NCI-H226 (cell line): ENCODE measurements at places on chromosomes 3 and 15.

- no peak for DNase-seq
Measured at GRCh38 chr15:79516155-79516554, 84.0 kb downstream of the MINAR1 start.

GRCh38 chr3:41836360-41837134 lies 125.4 kb downstream of the ULK4 start:
- DNase-seq, result peak; percentile 13

- DNase-seq, result no peak
Measured at GRCh38 chr3:83567935-83568334, 1390.9 kb upstream of the CADM2 start.

DNA sequence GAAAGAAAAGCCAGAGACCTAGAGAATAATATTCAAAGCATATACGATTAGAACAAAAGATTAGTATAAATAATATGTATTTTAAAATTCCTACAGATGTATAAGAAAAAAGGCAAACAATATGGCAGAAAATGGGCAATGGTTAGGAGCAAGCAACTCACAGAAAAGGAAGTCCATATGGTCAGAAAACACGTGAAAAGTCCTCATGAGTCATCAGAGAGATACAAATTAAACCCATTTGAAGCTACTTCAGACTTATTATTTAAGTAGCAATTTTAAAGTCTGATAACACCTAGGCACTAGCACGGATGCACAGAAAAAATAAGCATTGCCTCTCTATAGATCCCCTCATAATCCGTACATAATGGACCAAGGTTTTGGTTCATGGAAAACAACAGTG lies 25.6 kb downstream of the SLC7A14 start:
- no peak for DNase-seq

- DNase-seq, result no peak
Measured at GRCh38 chr3:50853936-50854335, 179.2 kb downstream of the DOCK3 start.

DNA sequence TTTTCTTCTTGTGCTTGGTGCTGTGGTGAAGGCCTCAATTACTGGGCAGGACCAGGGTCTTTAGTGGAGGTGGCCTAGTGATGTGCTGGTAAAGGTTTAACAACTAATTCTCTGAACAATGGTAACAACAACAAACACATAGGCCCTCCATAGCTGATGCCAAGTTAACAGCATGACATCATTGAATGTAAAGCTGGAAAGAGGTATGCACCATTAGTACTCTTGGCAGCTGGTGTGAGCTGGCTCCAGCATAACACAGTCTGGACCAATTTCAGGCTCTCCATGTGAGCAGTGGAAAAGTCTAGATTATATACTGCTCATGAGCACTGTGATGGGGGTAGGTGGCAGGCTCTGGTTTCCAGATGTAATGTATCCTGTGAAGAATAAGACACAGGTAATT lies 61.8 kb downstream of the SLC7A14 start:
- peak; percentile 16 for DNase-seq

DNA sequence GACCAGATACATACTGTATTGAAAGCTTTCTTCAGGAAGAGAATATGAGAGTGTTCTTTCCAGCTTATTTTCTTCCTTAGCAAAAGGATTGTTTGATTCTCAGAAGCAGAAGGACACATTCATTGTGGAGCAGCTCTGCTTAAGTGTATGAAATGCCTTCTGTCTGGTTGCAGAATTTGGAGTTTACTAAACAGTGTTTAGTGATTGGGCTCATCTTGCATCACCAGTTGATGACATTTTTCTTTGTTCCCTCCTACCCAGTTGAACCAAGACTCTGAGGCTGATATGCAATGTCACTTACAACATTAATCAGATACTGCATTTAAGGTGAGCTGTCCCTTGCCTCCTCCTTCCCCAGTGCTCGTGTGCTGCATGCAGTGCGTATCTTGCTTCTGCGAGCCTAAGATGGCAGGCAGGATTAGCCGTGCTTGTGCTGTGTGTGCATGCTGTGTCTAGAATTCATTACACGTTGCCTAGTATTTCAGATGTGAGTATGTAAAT lies 18.4 kb downstream of the ZBTB38 start:
- DNase-seq, result no peak

DNA sequence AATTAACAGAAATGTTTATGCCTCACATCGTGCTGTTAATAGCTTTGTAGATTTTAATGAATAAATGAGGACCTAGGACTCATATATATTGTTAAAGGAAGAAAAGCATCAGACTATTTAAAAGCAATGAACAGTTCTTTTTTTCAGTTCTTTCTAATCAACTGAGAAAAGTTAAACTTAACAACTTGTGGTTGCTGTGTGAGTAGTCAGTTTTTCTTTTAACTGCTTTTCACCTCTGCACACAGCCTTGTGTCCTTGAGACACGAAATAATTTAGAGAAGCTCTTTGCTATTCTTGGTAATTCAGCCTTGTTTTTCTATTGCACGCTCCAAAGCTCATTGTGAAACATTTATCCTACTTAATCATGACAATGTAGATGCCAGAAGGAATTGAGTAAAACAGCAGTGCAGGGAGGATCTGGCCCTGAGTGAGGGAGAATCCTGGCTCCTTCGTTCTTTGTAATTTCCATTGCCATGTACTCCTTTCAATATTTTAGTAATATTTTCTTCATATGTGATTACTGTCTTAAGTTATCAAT lies 499.0 kb downstream of the PYDC2 start:
- DNase-seq, result no peak

- no peak for DNase-seq
Measured at GRCh38 chr3:12727481-12727880, 31.6 kb downstream of the TMEM40 start.

GRCh38 chr3:132394320-132394719 lies 23.0 kb upstream of the DNAJC13 start:
- DNase-seq, result no peak
